ENCODE measurements at places on chromosomes 12 and 14.

DNA sequence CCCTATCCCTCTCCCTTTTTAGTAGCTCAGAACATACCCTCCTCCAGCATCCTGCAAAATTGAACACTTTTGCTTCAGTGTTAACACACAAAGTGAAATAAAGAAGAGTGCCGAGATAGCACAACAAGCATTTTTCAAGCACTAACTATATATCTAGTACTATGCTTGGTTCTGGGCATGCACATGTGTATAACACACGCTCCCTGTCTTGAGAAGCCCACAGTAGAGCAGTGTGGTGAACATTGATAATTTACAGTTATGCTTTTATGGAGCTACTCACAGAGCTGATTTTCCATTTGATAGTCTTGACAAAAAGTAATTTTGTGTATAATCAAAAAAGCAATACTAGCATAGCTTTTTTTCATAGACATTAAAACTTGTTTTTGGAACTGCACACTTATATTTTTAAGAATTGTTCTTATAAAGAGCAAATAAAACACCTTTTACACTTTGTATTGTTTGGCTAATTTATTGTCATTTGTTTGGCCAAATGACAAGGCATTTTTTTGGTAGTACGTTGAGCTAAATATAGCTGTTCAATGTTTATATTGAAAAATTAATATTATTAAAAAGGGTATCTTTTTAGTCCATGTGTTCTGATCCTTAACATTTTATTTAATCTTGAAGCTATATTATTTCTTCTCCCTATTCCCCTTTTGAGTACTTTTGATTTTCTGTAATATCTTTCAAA lies 39.7 kb downstream of the LEMD3 start:
- no peak for DNase-seq

- peak; percentile 52 for DNase-seq
Measured at GRCh38 chr12:54404061-54405004, 14.7 kb downstream of the ITGA5 start.

- DNase-seq, result no peak
Measured at GRCh38 chr12:31645924-31646323, 13.6 kb upstream of the ETFBKMT start.

DNA sequence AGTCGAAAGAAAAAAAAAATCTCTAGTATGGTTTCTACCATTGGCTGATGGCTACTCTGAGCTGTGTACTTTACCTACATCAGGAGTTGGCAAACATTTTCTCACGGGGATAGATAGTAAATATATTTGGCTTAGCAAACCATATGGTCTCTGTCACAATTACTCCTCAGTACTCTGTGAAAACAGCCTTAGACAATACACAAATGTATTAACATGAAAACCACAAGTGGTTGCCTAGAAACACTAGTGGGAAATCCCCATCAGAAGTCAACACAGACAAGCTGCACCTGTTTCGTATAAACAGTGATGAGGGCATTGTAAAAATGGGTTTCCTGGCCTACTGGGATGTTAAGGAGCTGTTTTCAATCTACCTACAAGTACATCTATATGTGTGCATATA lies 84.6 kb upstream of the NAV3 start:
- no peak for DNase-seq

DNA sequence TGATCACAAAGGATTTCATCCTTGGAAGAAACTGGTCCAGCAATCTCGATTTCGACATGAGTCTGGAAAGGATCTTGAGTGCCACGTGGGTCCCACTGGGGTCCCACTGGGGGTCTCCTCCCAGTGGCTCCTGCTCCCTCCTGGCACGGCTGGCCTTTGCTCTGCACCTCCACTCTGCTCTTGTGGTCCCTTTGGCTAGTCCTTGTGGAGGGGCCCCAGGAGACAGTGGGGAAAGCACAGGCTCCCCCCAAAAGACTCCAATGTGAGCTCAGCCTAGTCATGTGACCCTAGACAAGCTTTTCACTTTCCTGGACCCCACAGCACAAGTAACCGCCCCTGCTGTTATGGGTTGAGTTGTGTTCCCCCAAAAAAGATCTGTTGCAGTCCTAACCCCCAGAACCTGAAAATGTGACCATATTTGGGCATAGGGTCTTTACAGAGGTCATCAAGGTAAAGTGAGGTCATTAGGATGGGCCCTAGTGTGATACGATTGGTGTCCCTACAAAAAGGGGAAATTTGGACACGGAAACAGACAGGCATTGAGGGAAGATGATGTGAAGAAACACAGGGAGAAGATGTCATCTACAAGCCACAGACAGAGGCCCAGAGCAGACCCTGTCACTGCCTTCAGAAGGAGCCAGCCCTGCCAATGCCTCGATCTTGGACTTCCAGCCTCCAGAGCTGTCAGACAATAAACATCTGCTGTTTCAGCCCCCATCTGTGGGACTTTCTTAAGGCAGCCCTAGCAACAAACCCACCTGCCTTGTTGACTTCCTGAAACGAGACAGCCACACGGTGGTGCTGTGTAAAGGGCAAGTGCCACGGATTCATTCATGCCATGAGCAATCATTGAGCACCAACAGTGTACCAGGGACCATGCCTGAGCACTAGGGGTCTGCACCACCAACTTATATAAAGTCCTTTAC lies 23.8 kb upstream of the PPP2R5C start:
- DNase-seq, result no peak

DNA sequence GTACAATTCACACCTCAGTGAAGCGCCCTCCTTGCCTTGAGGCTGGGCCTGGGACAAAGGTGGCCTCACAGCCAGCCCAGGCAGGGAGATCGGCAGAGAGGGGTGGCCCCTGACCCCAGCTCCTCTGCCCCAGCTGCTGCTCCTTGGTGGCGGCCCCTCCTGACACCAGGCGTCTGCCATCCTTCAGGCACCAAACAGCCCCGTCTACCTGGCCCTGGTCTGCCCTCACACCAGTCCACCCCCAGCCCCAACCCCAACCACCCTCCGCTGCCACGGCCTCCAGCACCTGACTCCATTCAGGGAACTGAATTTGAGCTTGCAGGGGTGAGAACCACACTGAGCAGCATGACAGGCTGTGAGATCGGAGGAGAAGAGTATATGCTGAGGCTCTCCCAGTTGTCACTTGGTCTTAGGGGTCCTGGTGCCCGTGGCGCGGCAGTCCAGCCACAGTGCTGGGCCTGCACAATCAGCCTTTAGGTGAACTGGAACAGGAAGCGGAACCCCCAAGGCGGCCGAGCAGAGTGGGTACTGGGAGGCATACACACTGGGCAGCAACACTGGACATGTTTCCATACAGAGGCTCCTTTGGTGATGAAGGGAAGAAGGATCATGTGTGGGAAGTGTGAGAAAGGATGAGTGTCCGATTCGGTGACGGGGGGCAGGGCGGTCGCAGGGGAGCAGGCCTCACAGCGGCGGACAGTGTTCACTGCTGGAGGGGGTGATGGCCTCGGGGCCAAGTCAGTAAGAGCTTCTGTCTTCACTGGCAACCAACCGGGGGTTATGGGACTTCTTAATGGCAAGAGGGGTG lies 18.7 kb downstream of the ZFYVE21 start:
- no peak for DNase-seq

DNA sequence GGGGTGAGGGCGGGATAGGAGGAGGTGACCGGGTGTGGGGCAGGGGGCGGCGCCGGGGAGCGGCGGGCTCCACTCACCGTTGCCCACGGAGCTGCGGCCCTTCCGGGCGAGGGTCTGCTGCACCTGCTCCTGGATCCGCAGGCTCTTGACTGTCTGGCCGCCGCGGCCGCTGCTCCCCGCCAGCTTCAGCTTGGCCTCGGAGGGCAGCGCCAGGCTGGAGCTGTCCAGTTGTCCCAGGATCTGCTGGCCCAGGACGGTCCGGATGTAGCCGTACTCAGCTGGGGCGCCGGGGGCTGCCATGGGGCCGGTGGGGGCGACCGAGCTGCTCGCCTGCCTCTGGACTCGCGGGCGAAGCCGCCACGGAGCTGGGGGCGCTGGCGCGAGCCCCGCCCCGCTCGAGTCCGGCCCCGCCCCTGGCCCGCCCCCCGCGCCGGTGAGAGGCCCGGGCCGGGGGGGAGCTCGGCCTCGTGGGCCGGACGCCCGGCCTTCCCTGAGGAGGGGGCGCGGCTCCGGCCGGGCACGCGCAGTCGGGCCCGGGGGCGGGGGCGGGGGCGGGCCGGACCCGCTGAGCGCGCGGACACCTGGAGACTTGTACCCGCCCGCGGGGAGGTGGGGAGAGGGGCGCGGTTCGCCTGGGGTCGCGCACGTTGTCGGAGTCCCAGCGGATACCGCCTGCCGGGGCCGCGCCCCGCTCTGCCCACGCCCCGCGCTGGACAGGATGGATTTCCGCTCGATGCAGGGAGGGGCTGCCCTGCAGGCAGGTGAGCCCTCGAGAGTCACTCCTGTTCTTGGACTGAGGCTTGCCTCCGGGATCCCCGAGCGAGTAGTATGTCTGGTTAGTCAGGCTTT lies at the start of gene PKP2:
Gene PKP2, minus strand, starts transcription at position 346 of the 849 bp plus-strand sequence. Its CDS starts 46 bp downstream, at position 300.
- DNase-seq, result no peak

GRCh38 chr12:105562199-105562971 lies 231.9 kb downstream of the C12orf75 start:
- DNase-seq, result no peak

- DNase-seq, result no peak
Measured at GRCh38 chr12:31440586-31440985, 114.6 kb upstream of the SINHCAF start.

- no peak for DNase-seq
Measured at GRCh38 chr12:560691-561390, 101.1 kb downstream of the B4GALNT3 start.

DNA sequence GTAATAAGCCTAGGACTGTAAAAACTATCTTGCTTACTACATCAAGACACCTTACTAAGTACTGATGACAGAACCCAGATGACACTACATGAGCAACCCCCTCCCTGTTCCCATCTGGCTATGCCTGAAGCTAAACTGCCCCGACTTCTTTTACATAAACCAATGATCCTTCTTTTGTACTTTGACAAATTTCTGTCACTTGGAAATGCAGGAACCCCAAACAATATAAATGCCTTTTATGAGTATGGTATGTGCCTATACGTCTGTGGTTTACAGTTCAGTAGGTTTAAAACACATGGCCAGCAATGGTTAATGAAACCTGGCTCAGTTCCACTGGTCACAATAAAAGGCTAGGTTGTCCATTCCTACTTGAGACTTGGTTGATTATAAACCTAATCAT lies 6.1 kb downstream of the SYCP3 start:
- no peak for DNase-seq

- no peak for DNase-seq
Measured at GRCh38 chr12:60847281-60847680, 1251.5 kb downstream of the SLC16A7 start.

- DNase-seq, result no peak
Measured at GRCh38 chr14:51879170-51879569, 18.8 kb downstream of the GNG2 start.

- no peak for DNase-seq
Measured at GRCh38 chr12:110798461-110798860, 48.3 kb upstream of the CCDC63 start.

- no peak for DNase-seq
Measured at GRCh38 chr14:24609655-24610344, at the start of gene GZMH. GZMH (minus strand) TSS chr14:24609685; CDS start chr14:24609613, 72 bp downstream.

GRCh38 chr12:68686595-68687521 lies at the start of gene NUP107:
NUP107 (plus strand) TSS chr12:68686978; CDS start chr12:68687066, 88 bp downstream.
- peak; percentile 96 for DNase-seq

- no peak for DNase-seq
Measured at GRCh38 chr14:64566651-64567122, 16.9 kb downstream of the PPP1R36 start.

DNA sequence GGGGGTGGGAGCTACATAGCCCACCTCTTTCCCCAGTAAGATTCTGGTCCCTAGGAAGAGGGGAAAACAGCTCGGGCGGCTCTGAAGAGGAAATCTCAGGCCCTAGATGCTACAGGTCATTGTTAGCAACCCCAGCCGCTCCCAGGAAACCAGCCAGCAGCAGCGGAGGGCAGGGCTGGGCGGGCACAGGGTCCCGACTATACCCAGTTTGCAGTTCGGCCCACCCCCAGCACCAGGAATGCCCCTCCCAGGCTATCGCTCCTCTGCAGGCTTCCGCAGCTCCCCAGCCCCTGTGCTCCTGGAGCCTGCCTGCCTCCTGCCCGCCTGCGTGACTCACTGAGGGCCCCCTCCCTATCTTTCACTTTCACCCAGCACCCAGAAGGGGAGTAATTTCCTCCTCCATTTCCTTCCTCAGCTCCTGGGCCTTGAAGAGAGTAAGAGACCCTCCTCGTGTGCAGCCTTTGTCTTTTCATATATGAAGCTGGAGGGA lies 27.2 kb upstream of the PNMA1 start:
- DNase-seq, result peak; percentile 65

- no peak for DNase-seq
Measured at GRCh38 chr12:2403221-2403976, 350.6 kb downstream of the CACNA1C start.

- DNase-seq, result peak; percentile 65
Measured at GRCh38 chr14:94158239-94158883, 15.8 kb upstream of the PPP4R4 start.

DNA sequence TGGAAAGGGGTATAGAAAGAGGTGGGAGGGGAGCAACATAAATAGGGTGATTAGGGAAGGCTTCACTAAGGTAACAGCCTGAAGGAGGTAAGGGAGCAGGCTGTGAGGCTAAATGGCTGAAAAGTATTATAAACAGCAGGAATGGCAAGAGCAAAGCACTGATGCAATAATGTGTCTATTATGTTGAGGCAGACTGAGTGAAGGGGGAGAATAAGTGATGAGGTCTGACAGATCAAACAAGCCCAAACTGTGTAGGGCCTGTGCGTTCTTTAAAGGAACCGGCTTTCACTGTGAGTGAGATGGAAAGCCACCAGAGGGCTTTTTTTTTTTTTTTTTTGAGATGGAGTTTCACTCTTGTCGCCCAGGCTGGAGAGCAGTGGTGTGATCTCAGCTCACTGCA lies 6.7 kb upstream of the VCPKMT start:
- no peak for DNase-seq

DNA sequence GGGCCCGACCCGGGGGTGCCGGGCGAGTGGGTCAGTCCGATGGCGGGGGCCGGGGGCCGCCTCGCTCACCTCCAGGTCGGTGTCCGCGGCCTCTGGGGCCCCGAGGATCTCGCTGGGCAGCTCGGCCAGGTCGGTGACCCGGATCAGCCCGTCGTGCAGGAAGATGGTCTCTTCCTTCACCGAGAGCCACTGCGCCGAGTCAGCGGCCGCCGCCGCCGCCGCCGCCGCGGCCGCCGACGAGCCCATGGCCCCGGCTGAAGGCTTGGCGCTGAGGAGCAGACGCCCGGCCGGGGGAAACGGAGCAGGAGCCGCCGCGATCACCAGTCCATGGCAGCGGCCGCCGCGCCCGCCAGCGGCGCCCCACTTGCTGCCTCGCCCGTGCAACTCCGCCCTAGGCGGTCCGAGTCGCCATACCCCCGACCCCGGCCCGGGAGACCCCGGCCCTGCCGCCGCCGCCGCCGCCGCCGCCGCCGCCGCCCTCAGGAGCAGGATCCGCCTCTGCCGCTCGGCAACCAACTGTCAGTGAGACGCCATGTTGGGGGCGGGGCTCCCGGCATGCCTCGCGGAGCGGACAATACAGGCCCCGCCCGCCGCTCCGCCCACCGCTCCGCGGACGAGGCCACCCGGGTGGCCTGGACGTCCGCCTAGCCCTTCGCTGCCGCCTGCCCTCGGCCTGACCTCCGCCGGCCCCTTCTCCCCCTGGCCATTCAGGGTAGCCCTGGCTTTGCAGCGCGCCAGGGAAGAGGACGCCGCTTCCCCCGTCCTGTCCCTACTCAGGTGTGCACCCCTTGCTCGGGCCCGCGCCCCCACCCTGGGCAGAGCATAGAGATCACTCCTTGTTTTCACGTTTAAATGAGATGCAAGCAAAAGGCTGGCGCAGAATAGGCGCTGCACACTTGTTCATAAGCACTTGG lies at the start of gene HECTD4:
Gene HECTD4, minus strand, starts transcription at position 549 of the 914 bp plus-strand sequence. Its CDS starts 303 bp downstream, at position 246.
- peak; percentile 95 for DNase-seq
